Skeletal muscle cell (primary cell): ENCODE measurements at places on chromosomes 6 and 20.

DNA sequence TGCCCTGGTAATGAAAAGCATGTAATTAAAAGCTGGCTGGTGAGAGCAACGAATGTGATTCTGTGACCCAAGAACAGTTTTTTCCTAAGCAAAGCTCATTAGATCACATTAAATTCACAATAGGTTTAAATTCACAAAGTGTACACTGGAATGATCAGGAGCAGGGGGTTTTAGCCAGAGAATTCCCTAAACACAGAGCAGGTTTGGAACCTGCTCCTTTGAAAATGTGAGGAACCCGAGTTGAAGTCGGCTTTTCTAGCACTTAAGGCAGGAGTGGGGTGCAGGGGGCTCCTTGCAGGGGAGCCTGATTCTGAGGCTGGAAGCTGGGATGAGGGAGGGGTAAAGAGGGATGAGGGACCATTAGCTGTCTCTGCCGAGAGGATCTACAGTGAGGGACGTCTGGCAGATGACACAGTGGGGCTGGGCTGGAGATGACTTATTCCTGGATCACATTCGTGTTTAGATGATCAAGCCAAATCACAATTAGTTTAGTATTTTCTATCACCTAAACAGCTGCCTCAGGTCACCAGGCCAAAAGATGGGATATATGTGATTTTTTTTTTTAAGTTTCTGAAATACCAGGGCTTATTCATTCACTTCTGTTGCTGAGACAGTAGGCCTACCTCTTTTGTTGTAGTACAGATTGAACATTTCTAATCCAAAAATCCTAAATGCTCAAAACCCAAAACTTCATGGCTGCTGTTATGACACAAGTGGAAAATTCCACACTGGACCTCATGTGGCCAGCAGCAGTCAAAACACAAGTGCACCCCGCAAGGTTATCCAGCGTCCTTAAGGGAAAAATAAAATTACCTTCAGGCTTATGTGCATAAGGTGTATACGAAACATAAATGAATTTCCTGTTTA, 93.1 kb upstream of the HIVEP1 start:
- no peak for DNase-seq

GRCh38 chr6:143018955-143019354, 41.7 kb upstream of the AIG1 start:
- DNase-seq, result no peak

- DNase-seq, result no peak
These were observed 1.6 kb downstream of the TBC1D20 start for GRCh38 chr20:460707-461106.

GRCh38 chr6:2713473-2714110, 37.1 kb downstream of the MYLK4 start:
- DNase-seq, result no peak

- DNase-seq, result no peak
These were observed 58.9 kb upstream of the LRRC1 start for GRCh38 chr6:53735896-53736295.

DNA sequence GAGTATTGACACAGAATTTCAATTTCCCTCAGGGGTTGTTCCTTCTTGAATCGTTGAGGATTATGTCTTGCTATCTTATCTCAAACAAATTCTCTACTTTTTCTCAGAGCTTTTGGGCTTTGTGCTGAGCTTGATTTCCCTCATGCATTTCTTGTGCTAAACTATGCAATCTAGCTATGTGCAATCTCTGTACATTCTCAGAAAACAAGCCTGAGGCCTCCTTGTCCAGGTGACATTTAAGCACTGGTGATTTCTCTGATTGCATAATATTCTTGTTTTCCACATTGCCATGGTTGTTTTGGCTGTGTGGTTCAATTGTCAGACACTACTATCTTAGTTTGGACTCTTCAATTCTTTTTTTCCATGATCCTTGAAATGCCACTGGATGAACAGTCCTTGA, 81.2 kb upstream of the MAN1A1 start:
- no peak for DNase-seq

DNA sequence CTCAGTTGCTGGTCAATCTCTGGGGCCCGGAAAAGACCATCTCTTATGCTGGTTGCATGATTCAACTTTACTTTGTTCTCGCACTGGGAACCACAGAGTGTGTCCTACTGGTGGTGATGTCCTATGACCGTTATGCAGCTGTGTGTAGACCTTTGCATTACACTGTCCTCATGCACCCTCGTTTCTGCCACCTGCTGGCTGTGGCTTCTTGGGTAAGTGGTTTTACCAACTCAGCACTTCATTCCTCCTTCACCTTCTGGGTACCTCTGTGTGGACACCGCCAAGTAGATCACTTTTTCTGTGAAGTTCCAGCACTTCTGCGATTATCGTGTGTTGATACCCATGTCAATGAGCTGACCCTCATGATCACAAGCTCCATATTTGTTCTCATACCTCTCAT, 4.3 kb downstream of the OR2J3 start:
- no peak for DNase-seq
